ENCODE measurements at places on chromosomes 1 and 21. TPM values are rescaled to one million over a fixed set of nuclear protein-coding genes. Genes with fewer than 3 reads are reported as not detected.
A peak's percentile ranks its signal among the peaks of the same experiment; 100 is the strongest.

- DNase-seq = no peak
These were observed 661.8 kb upstream of the CXADR start for GRCh38 chr21:16851054-16851453.

PLA2G2C gene
- total RNA-seq = not detected

MIS18A gene
- total RNA-seq = 10.4 TPM

DNA sequence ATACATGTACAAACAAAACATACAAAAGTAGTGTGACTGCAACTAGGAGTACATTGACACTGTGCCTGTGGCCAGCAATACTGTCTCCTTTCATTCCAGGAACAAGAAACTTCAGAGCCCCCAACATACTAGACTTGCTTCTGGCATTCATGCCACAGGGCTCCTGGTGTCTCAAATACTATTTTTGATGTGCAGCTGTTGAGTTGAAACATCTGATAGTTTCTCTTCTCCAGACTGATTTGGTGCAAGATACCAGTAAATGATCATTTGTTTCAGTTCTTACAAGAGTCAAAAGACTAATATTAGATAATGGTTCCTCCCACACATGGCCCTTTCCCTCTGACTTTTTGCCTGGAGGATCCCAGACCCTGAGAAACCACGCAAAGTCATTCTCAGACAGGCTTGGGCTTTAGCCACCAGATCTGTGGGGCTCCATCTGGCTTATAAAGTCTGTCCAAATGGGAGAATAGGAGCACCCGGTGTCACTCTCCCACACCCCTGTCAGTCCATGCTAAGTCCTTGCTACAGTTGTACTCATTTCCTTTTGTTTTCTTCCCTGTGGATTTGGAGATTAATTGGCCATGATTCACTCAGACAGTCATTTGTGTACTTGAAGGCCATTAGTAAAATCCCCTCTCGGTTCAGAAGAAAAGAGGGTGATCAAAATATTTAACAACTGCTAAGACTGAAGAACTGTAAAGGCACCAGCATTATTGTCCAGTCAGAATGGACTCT, 163.5 kb upstream of the RUNX1 start:
- no peak for DNase-seq

DNA sequence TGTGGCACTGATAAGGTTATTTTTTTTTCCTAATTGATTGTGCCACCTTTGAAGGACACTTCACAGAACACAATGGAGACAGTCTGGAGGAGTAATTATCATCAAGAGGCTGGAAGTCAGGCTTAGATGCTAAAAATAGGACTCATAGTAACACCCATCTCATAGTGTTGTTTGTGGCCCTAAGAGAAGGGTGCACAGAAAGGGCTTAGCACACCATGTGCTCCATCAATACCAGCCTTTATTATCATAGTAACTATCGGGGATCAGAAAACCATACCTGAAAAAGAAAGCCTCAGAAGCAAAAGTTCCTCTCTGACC, 11.9 kb downstream of the NIPAL3 start:
- DNase-seq = no peak

DNA sequence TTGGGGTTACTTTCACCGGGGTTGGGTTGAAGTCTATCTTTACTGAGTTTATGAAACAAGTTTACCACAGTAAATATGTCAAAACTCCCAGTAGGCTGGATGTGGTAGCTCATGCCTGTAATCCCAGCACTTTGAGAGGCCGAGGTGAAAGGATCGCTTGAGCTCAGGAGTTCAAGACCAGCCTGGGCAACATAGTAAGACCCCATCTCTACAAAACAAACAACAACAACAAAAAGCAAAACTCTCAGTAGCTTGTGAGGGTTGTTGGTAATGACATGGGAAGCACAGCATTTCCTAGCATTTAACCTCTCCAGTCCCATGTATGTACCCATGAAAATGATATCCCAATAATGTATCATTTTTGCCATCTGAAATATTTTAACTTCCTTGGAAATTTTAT, 34.7 kb downstream of the GJA5 start:
- DNase-seq = no peak

DNA sequence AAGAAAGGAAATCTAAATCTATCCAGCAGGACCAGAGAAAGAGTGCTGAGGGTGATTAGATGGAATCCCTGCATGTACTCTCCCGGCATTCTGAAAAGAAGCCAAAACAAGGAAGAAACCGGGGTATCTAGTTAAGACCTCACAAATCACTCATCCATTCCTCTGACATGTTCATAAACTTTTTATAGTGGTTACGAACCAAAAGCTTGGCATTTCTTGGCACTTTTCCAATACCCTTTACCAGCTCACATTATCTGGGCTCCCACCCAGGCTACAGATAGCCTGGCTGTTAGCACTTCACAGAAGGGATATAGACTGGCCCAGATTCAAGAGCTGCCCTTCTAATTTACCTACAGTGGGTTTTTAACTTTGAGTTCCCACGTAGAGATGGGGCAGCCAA, 1.8 kb upstream of the C1orf74 start:
- DNase-seq = no peak

YY1AP1 gene
- total RNA-seq = 267 TPM

DNA sequence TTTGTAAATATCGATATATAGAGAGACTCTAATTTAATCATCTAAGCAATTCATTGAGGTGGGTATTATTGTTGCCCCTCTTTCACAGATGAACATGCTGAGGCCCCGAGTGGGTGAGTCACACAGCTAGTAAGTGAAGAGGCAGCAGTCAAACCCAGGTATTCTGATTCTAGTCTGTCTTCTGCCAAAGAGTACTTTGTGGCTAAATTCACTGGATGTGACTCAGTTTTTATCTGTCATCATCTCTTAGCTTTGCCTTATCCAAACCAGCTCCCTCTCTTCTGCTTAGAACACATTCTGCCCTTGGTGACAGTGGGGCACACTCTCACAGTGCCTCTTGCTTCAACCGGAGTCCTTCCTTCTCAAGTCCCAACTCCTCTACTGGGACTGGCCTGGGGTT, 11.5 kb downstream of the FCRL5 start:
- DNase-seq = no peak

NBPF10 gene
- total RNA-seq = 2.4 TPM

DNA sequence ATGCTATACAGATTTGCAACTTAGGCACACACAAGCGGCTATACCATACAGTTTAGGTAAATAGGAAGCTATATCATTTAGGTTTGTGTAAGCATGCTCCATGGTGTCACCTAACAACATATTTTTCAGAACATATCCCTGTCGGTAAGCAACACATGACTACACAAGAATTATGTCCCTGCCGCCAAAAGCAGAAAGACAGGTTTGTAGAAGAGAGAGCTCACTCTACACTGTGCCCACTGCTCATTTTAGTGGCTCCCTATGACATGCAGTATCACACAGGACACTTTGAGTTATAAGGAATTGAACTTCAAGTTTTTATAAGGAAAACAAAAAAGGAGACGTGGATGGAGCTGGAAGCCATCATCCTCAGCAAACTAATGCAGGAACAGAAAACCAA, 132.5 kb upstream of the KAZN start:
- DNase-seq = no peak

- DNase-seq = no peak
These were observed 74.4 kb upstream of the HAO2 start for GRCh38 chr1:119294199-119294598.

GRCh38 chr1:33122483-33123178, 41.7 kb downstream of the AZIN2 start:
- no peak for DNase-seq

PGBD5 gene
- total RNA-seq = 4.3 TPM

FMN2 gene
- total RNA-seq = 78.7 TPM

PAQR6 gene
- 43.1 TPM for total RNA-seq

FCRL6 gene
- 0.20 TPM for total RNA-seq

DNA sequence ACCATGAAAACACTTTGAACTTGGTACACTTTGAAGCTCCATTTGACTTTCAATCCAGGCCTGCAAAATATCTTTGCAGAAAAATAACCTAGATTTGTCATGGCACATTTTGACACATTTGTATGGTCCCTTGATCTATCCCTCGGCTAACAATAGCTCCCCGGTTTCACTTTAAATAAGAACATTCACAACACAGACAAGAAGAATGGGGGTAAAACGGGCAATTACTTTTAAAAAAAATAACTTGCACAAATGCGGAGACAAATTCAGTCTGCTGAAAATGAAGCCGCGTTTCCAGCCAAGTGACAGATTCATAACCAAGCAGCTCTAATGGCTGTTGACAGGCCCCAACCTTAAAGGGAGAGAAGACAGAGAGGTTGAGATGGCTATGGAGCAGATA, 218.2 kb downstream of the NPHP4 start:
- DNase-seq = no peak

DNA sequence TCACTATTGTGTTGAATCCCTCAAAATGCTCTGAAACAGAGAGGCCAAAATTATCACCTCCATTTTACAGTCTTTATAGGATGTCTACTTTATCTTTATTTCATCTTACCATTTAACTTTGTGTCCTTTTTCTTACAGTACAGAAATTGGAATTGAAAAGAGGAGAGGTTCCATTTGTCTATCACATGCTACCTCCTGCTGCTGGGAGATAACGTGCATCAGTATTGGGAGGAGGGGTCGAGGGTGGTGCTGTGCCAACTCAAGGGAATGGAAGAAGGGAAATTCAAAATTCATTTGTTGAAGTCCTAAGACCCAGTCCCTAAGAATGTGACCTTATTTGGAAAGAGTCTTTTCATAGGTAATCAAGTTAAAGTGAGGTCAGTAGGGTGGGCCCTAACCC, 85.3 kb downstream of the HHIPL2 start:
- DNase-seq = no peak

NBPF11 gene
- 15.9 TPM for total RNA-seq

DNA sequence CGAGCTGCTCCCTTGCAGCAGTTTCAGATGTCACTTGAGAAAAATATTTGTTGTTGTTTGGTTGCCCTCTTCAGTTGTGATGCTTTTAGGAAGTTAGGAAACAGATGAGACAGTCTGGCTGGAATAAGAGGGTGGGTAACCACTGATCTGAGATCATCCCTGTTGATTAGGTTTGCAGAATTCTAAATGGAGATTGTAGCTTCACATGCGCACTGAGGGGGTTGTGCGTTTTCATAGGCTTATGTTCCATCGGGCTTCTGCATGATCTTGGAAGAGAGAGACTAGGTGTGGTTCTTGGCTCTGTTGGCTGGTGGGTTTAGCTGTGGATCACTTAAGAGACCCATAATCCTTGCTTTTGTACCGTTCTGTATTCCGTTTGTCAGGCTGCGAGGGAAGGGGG, 108.1 kb downstream of the CAMTA1 start:
- DNase-seq = no peak

STX12 gene
- total RNA-seq = 74.3 TPM

DNA sequence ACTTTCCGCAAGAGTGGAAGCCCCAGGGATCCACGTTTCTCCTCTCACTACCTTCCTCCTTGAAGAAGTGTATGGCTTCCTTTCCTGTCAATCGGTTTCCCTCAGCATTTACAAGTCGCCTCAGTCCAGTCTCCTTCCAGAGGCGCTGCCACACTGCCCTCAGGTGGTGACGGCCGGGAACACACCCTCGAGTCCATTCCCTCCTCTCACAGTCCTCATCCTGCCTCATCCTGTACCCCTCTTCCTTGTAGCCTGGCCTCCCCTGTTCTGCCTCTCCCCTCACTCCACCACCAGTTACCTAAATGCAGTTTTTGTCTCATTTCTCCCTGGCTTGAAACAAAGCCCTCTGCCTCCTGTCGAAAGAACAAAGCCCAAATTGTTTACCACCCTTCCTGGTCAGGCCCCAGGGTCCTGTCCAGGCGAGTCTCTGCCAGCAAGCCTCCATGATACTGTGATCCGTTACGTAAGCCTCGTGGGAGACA, 23.2 kb upstream of the LSM10 start:
- peak; percentile 72 for DNase-seq

F13B gene
- total RNA-seq = not detected

- no peak for DNase-seq
These were observed 8.0 kb upstream of the PLCH2 start for GRCh38 chr1:2468041-2468472.

PIK3R3 gene
- 29.0 TPM for total RNA-seq

RIIAD1 gene
- total RNA-seq = 5.2 TPM

DNA sequence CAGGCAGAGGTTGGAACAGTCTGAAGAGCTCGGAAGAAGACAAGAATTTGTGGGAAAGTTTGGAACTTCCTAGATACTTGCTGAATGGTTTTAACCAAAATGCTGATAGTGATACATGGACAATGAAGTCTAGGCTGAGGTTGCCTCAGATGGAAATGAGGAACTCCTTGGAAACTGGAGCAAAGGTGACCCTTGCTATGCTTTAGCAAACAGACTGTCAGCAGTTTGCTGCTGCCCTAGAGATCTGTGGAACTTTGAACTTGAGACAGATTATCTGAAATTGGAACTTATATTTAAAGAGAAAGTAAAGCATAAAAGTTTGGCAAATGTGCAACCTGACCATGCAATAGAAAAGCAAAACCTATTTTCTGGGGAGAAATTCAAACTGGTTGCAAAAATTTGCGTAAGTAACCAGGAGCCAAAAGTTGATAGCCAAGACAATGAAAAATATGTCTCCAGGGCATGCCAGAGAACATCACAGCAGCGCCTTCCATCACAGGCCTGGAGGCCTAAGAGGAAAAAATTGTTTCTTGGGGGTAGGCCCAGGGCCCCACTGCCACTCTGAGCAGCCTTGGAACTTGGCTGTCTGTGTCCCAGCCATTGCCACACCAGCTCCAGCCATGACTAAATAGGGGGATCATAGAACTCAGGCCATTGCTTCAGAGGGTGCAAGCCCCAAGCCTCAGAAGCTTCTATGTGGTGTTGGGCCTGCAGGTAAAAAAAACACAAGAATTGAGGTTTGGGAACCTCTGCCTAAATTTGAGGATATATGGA, 675.3 kb downstream of the LTN1 start:
- DNase-seq = no peak

TRIM67 gene
- total RNA-seq = 5.2 TPM

RERE gene
- total RNA-seq = 434 TPM

BCAN gene
- total RNA-seq = 181 TPM

NMNAT2 gene
- 20.8 TPM for total RNA-seq

- no peak for DNase-seq
These were observed 83.1 kb downstream of the WDR3 start for GRCh38 chr1:118012515-118013124.

DNA sequence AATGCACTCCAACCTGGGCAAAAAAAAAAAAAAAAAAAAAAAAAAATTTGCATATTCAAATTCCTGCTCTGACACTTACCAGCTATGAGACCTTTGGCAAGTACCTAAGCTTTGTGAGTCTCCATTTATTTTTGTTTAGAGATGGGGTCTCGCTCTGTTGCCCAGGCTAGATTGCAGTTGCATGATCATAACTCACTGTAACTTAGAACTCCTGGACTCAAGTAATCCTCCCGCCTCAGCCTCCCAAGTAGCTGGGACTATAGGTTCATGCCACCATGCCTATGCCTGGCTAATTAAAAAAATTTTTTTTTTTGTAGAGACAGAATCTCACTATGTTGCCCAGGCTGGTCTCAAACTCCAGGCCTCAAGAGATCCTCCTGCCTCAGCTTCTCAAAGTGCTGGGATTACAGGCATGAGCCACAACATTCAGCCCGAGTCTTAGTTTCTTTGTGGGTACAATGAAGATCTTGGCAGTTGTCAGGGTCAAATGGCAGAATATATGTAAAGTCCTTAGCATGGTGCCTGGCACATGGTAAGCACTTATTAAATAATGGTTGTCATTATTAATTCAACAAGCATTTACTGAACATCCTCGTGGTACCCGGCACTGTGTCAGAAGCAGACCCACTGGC, 53.5 kb upstream of the TENT5B start:
- DNase-seq = no peak

SEC22B gene
- total RNA-seq = 25.5 TPM

All from spinal cord (tissue), 10 donors.